ENCODE measurements at places on chromosomes 7 and 10.

DNA sequence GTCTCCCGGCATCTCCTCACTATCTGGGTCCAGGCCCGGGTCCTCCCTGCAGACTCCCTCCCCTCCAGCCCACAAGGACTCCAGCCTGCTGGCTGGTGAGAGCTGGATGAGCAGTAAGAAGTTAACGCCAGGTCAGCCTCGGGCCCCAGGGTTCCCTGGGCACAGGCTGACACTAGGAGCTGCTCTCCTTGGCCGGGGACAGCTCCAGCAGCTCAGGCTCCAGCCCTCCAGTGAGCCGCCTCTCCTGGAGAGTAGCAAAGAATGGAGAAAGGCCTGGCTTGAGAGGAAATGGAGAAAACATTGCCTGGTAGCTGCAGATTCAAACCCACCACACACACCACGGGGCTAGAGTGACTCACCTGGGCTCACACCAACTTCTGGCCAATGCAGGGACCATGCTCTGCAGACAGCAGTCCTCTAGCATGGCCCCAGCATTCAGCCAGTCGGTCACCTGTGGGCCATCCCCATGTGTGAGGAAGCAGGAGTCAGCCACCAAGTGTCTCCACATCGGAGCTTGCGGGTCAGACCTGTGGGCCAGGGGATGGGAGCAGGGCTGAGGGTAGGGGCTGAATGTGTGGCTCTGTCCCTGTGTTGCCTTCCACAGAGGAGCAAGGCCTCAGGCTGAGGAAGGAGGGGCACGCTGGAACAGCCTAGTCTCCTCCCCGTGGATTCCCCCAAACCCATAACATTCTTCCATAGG, 6.5 kb downstream of the SAP25 start:
- DNase-seq = no peak

DNA sequence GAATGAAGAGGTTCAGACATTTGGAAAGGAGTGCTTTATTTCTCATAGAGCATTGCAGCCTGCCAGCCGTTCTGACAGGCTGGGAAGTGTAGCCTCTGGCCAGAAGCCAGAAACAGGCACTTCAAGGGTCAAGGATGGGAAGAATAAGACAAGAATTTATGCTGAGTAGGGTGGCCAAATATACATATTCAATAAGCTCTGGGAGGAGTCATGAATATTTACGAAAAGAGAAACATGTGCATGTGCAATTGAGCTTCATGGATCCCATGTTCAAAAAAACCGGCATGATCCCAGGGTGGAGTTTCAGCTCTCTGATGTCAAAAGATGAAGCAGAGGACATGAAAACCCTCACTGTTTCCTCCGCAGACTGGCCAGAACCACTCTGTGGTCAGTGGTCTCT, 32.9 kb downstream of the TLX1 start:
- DNase-seq = no peak

DNA sequence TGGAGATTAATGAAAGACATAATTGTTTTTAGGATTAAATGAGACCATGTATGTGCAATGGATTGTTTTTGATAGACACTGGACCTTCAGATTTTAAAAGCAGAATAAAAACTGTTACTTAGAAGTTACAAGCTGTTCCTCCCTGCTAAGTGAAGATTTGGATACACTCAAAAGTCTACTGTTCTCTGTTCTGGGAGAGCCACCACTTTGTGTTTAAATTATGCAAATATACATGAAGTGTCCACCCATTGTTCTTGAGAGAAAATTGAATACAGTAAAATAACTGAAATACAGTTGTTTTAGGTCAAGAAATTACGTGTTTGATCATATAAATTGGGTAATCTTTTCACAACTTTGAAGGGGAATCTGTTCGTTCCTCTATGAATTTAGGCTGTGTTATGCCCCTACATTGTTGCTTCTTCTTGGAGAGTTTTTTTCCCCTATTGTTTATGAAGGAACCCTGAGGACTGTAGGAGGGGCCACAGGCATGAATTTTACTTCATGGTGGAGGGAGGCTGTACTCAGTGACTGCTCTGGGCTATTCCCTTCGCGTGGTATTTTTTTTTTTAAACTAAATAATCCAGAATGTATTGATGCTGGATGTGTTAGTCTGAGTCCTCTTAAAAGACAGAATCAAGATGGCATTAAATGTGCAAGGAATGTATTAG, 18.6 kb upstream of the VCL start:
- no peak for DNase-seq

GRCh38 chr10:45198486-45199204, 116.8 kb downstream of the OR13A1 start:
- no peak for DNase-seq

DNA sequence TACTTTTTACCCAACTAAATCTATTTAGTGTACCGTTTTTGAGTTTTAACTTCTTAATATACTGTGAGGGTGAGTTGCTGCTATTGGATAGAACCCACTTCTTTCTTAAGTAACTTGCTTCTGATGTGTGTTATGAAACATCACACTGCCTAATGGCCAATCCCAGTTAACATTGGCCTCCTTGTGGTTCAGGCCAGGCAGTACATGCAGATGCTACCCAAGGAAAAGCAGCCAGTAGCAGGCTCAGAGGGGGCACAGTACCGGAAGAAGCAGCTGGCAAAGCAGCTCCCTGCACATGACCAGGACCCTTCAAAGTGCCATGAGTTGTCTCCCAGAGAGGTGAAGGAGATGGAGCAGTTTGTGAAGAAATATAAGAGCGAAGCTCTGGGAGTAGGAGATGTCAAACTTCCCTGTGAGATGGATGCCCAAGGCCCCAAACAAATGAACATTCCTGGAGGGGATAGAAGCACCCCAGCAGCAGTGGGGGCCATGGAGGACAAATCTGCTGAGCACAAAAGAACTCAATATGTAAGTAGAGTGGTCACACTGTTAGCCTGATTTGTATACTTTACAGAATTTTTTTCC, 39.7 kb downstream of the TES start:
- DNase-seq = no peak

- DNase-seq = no peak
These were observed 154.1 kb downstream of the NRP1 start for GRCh38 chr10:33180390-33180789.

DNA sequence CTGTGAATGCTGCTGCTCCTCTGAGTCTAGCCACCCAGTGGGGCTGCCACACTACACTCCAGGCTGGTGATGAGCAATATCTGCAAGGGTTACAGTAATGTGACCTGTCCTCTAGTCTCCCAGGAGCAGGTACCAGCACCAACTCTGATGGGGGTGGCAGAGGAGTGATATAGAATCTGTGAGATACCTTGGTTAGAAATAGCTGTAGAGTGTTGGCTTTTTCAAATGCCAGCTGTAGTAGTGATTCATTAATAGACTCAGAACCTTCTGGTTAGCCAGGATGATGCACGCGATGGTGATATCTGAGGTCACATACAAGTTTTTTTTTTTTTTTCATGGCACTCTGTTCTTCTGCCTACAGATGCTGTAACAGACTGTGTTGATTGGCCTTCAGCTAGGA, 757.1 kb downstream of the INHBA start:
- DNase-seq = no peak

- DNase-seq = no peak
These were observed 6.8 kb downstream of the ORAI2 start for GRCh38 chr7:102439963-102440795.

DNA sequence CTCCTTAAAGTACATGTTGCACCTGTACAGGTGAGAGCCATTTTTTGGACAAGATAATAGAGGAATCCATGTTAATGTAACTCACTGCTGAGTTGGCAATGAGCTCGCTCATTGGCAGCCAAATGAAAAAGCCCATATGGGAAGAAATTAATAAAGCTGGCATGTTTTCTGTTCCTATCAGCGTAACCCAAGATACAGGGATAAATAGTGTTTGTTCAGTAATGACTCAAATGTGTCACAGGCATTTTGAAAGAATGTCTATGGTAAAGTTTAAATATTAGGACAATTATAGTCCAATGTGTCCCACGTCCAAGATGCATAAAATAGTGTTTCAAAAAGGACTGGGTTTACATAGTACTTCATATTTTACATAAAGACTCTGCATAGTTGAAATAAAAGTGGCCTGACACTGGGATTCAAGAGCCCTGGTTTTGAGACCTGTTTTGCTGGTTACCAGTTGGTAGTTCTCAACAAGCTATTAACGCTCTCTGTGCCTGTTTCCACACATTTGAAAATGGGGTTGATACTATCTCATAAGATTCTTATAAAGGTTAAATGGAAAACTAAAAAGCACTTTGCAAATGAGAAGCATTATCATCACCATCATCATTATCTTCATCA, 49.1 kb downstream of the MTURN start:
- no peak for DNase-seq

DNA sequence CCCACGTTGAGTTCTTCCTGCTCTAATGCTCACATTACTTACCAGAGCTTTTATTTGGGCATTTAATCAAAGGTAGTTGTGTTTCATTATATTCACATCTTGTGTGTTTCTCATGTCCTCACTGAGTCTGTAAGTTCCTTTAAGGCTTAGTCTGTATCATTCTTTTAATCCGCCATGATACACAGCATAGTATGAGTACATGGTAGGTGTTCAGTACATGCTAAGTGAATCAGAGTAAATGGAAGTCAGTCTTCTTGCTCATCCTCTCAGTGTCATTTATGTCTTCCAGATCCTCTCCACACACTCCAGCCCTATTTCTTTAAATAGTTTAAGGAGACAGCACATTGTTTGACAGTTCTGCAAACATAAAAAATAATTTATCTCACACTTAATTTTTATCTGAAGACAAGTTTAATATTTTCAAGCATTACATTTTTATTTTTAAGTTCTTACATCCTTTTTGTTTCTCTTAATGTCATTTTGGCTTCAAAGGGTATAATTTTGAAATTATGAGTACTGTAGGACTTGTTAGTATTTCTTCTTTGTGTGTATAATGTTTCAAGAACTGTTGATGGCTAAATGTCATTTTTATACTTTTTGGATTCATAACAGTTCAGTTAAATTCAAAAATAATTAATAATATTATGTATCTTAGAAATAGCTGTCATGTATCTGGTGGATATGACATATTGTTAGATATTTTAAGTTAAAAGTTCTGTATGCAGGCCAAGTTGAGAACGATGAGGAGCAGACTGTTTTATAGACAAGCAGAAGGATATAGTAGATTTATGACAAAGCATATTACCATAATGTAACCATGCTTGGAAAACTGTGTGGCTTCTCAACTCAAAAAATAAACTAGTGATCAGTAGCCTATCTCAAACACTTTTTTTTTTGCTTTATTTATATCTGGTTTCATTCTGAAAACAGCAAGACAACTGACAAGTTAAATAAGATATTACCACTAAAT, 342.7 kb downstream of the LRMDA start:
- DNase-seq = no peak

GRCh38 chr7:140769852-140770251, 73.3 kb downstream of the NDUFB2 start:
- DNase-seq = no peak

GRCh38 chr7:12712236-12712635, 24.8 kb downstream of the ARL4A start:
- no peak for DNase-seq

DNA sequence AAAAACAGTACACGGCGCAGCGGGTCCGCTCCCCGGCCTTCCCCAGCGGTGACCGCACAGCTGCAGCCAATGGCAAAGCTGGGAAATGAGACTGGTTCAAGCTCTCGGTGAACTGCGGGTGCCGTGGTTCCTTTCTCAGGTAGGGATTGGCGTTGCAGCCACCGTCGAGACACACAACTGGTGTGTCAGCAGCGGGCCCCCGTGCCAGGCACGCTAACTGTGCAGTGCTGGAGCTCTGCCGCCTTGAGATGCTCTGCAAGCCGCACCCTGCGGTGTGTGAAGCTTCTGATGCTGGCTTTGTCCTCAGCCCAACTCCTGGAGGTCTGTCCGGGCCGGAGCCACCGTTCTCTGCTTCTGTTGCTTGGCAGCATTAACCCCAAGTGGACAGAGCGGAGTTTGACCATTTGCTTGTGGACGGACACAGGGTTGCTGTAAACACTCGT, 20.6 kb upstream of the NKX6-2 start:
- DNase-seq = no peak

DNA sequence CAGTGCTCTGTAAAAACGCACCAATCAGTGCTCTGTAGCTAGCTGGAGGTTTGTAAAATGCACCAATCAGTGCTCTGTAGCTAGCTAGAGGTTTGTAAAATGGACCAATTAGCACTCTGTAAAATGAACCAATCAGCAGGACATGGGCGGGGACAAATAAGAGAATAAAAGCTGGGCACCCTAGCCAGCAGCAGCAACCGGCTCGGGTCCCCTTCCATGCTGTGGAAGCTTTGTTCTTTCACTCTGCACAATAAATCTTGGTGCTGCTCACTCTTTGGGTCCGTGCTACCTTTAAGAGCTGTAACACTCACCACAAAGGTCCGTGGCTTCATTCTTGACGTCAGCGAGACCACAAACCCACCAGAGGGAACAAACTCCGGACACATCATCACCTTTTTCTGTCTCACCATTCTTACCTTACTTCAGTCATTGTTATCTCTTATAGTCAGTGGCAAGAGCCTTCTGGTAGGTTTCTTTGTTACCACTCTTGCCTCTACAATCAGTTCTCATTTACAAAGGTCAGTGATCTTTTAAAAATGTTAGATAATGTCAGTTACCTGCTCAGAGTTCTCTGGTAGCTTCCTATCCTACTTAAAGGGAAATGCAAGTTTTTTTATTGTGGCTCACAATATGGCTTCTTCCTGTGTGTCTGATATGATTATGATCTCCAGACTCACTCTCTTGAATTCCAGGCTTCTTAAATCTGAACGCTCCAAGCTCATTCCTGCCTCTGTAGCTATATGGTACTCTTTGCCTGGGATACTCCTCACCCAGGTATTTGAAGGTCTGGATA, 4.5 kb downstream of the STAM start:
- no peak for DNase-seq

- peak; percentile 89 for DNase-seq
These were observed at the start of gene MNX1 for GRCh38 chr7:157010588-157011332. TSS of gene MNX1 (minus strand) at chr7:157010663. CDS start at chr7:157010350, 313 bp downstream.

- no peak for DNase-seq
These were observed 13.7 kb upstream of the CHST15 start for GRCh38 chr10:124107072-124107471.

GRCh38 chr10:131099028-131099726, 212.3 kb downstream of the TCERG1L start:
- no peak for DNase-seq

GRCh38 chr10:103910442-103911012, 7.5 kb downstream of the STN1 start:
- DNase-seq = no peak

All from GDM1 (cell line).